ENCODE measurements at places on chromosomes 5 and 9. TPM values are rescaled to one million over a fixed set of nuclear protein-coding genes. Genes with fewer than 3 reads are reported as not detected.

DNA sequence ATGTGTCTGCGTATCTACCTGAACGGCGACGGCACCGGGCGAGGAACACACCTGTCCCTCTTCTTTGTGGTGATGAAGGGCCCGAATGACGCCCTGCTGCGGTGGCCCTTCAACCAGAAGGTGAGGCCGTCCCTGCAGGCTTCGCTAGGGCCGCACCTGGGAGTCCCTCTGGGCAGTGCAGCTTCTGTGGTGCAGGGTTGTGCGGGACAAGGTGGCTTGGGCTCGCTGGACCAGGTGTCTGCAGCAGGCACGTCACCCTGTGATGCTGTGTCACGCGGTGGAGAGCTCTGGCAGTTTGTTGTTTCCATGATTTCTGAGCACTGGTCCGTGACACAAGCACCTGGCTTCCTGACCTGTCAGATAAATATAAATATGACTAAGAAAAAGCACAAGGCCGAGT is 20.7 kb downstream of the FBXW5 start:
- no peak for DNase-seq

DNA sequence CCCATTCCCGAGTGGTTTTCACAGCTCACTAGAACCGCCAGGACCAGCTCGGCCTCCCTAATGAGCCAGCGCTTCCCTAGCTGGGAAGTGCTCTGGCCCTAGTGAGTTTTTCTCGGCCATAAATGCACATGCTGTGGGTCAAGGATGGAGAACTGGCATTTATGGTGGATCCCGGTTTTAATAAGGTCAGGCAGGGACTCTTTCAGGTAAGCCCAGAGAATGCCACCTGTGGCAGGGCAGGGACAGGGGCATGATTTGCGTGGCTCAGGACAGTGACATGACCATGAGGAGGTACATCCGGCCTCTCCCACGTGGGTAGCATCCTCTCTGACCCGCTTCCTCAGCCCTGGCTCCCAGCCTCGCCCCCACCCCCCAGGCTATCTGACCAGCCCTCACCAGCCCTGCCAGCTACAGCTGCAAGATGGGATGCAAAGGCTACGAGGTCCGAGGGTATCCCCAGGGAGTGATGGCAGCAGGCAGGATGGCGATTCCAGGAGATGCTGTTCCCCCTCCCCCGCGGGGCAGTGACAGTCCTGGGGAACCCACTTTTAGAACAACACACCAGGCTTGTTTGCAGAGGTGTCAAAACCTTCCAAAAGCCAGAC is 60.3 kb upstream of the ADAMTS2 start:
- no peak for DNase-seq

DNA sequence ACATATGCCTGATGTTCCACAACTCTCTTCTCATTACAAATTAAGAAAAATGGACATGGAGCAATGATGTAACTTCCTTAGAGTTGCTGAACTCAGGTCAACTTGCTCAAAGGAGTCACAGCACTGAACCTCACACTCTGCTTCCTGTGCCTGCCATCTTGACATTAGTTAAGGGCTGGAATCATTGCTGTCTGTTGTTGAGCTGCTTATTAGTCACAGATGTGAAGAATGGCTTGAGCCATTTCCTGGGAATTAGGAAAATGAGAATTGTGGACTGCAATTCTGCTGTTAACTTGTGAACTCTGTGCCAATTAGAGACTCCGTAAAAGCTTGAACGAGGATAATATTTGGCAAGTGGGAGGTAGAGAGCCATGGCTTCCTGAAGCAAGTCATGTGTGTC is 212.0 kb downstream of the ADAMTS12 start:
- no peak for DNase-seq

- DNase-seq: no peak
Observed at GRCh38 chr9:108196332-108197007, 659.3 kb downstream of the ACTL7B start.

DNA sequence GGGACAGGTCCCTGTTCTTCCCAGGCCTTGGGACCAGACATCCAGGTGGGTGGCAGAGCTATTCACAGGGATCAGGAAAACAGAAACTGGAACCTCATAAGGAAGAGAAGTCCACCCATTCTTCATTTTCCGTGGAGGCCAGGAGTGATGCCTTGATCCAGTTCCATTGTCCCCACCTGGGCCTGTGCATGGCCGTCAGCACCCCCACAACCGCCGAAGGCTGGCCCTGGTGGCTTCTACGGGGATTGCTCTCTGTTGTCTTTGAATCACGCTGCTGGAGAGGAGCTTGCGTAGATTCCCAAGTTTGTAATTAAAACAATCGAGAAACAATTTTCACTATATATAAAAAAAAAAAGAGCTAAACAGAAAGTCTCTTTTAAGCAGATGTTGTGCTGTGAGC is 134.4 kb downstream of the MVB12B start:
- no peak for DNase-seq

CTNNA1 gene
- total RNA-seq: 272 TPM
